NCI-H1417 (cell line): ENCODE measurements at places on chromosomes 4 and X.

- DNase-seq: no peak
These were observed 83.7 kb upstream of the FAM9C start for GRCh38 chrX:13128104-13128503.

- DNase-seq: no peak
These were observed 90.8 kb downstream of the PPP2R2C start for GRCh38 chr4:6381571-6382123.

- peak; percentile 71 for DNase-seq
These were observed 593 bp upstream of the JAKMIP1 start for GRCh38 chr4:6200922-6201362.

DNA sequence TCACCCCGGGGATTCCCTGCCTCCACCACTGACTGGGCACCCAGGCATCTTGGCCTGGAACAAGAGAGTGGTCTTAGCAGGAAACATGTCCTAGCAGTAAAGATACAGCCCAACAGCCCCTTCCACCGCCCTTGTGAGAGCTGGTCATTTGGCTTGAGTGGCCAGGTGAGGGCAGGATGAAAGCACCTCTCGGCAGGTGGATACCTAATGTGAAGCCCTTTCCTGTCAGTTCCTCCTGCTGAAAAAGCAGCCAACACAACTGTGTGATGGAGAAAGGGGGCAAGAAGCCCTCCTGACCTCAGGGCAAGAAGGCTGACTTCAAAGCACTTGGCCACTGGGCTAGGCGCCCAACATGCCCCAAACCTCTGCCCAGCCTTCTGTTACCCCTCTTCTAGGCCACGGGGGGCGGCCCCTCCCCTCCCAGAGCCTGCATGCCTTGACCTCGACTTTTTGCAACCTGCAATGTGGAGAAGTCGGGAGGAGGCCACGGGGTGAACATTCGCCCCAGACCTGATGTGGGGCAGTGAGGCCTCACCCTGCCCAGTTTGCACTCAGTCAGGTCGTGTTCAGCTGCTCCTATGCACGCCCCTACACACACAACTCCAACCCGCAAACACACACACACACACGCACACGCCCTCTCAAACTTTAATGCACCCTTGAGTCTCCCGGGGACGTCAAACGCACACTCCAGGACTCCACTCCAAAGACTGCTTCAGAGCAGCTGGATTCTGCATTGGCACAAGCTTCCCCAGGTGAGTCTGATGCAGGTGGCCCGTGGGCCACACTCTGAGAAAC is 1.1 kb downstream of the LGI2 start:
- DNase-seq: peak; percentile 28

- no peak for DNase-seq
These were observed 120.5 kb downstream of the ENPP6 start for GRCh38 chr4:184097241-184097605.

DNA sequence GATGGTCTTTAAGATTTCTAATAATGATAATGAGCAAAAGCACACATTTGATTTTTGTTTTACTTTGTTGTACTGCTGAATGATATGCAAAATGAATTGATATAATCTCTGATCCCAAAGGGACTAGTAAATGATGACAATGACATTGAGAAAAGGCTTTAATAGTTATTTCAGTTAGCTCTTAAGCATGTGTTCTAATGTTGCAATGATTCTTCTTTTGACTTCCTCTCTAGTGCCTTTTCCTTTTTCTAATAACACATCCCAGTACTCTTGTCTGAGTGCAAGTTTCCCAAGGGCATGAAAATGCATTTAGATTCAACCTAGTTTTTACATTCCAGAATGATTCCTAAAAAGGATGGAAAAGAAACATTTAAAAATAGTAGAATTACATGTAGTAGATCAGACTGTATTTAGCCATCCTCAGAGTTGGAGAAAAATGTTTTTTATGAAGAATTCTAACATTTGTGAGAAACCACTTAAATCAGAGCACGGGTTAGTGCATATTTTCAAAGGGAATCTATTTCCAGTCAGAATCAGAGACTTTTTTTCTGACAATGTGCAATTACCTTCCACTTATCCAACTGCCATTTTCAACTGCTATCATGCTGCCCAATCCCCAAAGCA is 508.8 kb downstream of the C4orf33 start:
- DNase-seq: no peak

GRCh38 chr4:170743633-170744032 is 653.9 kb upstream of the AADAT start:
- no peak for DNase-seq

DNA sequence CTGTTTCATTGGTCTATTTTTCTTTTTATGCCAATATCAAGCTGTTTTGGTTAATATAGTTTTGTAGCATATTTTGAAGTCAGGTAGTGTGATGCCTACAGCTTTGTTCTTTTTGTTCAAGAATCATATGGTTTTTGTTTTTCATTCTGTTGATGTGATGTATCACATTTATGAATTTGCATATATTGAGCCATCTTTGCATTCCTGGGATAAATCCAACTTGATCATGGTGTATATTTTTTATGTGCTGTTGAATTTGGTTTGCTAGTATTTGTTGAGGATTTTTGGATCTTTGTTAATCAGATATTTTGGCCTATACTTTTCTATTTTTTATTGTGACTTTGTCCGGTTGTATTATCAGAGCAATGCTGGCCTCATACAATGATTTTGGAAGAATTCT is 74.8 kb downstream of the GPAT3 start:
- no peak for DNase-seq

GRCh38 chr4:141711211-141711610 is 74.8 kb downstream of the IL15 start:
- no peak for DNase-seq

DNA sequence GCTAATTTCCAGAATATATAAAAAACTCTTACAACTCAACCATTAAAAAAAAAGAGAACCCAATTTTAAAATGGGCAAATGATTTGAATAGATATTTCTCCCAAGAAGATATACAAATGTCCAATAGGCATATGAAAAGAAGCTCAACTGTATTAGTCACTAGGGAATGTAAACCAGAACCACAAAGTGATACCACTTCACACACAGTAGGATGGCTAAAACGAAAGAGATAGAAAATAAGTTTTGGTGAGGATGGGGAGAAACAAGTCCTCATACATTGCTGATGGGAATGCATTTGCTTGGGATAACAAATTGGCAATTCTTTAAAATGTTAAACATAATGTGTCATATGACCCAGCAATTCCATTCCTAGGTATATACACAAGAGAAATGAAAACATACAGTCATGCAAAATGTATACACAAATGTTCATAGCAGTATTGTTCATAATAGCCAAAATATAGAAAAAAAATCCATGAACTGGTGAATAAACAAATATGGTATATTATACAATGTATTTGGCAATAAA is 5.7 kb downstream of the TCEAL3 start:
- DNase-seq: no peak

- DNase-seq: peak; percentile 81
These were observed 495.3 kb downstream of the IL1RAPL1 start for GRCh38 chrX:29082558-29082957.

DNA sequence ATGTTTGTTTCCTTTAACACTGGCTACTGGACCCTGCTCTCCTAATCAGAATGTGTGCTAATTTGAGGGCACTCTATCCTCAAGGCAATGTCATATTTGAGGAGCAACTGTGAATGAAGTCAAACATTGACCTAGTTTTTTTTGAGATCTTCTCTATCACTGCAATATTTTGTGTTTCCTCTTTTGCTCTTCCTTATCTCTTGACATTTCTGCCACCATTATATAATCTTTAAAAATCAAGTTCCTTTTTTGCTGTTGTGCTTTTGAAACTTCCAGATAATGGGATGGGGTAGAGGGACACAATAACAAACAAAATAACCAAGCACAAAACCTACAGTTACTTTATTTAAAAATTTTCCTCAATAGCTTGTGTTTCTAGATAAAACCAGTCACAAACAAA is 7.4 kb upstream of the WDFY3 start:
- no peak for DNase-seq

DNA sequence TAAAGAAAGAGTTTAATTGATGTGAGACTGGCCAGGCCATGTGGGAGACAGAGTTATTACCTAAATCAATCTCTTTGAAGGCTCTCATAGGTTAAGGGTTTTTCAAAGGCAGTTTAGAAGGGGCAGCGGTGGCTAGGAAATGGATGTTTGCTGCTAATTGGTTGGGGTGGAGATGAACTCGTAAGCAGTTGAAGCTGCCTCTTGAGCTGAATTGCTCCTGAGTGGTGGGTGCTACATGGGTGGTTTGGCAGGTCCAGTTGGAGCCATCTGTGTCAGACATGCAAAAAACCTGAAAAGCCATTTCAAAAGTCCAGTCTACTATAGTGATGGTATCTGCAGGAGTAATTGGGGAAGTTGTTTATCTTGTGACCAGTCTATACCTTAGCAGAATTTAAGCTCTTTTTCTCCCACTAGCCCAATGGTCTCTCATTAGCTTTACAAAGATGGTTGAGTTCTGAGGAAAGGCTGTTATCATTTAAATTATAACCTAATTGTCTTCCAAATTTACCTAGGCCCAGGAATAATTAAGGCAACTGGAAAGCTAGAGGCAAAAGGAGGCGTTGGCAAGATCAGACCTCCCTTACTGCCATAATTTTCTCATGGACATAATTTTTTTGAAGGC is 762.4 kb upstream of the FRG1 start:
- DNase-seq: no peak

GRCh38 chrX:17848545-17849265 is 12.4 kb downstream of the RAI2 start:
- no peak for DNase-seq

DNA sequence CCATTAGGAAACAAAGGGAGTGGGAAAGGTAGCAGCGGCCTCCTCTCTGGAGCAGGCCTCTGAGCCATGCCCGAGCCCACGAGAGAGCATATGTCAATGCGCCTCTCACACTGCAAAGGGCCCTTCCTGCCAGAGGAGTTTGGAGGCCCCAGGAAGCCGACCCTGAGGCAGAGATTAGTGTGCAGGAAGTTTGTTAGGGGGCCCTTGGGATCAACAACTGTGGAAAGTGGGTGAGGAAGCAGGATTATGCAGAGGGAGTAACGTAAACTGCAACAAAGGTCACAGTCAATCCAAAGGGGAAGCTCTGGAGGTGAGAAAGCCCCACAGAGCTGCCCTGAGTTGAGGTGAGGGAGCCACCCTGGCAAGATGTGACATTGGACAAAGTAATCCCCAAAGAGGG is 17.4 kb downstream of the RTL5 start:
- DNase-seq: no peak

- no peak for DNase-seq
These were observed 224.6 kb downstream of the SCFD2 start for GRCh38 chr4:53141308-53141707.

GRCh38 chr4:147518846-147519767 is 38.2 kb downstream of the EDNRA start:
- peak; percentile 30 for DNase-seq

DNA sequence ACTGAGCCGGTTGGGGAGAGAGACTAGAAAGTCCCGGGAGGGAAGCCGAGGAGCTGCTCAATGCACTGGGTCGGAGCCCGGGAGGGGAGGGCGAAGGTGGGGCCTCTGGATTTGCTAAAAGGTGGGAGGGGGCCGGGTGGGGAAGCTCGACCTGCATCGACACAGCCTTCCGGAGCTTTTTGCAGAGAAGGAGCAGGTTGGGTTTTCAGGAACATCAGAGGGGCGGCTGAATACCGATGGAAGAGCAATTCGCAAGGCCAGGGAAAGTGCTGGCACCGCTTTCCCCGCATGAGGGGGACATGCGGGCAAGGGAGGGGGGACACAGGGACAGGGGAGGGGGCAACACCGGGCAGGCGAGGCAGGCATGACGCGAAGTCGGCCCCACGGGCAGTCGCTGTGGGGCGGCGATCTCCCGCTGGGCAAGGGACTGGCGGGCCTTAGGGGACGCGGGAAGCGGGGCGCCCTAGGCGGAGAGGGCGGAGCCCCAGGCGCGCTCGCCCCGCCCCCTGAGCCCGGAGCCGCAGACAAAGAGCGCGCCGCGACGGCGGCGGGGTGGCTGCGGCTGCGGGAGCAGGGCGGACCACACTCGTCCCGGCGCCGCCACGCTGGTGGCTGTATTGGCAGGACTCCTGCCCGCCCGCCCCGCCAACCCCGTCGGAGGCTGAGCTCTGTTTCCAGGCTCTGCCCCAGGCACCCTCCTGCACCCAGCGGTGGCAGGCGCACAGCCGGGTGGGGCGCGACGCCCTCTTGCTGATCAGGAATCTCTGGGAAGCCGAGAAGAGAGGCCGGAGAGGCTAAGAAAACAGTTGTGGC is 11.6 kb downstream of the PDZD4 start:
- DNase-seq: peak; percentile 85

DNA sequence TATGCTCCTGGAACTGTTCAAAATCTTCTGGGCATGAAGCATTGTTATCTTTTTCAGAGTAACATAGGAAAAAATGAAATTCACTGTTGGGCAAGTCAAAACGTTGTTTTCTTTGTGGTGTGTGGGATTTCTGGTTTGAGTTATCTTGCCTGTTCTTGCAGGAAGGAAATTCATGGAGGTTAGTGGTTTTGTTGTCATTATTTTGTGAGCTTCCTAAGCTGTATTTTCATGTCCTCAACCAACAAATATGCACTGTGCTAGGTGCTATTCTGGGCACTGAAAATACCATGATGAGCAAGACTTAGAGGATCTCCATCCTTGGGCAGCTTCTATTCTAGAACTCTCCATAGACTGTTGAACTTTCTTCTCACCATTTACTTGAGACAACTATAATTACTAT is 16.9 kb downstream of the SPINK2 start:
- DNase-seq: no peak

DNA sequence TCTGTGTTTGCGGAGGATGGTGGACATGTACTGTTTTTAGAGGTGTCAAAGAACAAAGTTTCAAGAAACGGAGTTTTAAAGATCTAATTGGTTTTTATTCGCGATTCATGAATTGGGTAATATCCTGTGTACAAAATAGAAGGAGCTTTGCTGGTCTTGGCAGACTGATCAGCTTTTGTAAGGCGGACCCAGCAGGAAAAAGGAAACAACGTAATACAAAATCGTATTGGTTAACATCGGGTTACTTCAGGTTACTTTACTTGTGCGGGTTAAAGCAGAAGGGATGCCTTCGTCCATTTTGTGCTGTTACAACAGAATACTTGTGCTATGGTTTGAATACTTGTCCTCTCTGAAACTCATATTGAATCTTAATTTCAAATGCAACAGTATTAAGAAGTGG is 11.4 kb upstream of the NYX start:
- DNase-seq: no peak

- no peak for DNase-seq
These were observed 6.5 kb upstream of the EXOSC9 start for GRCh38 chr4:121794505-121795188.

DNA sequence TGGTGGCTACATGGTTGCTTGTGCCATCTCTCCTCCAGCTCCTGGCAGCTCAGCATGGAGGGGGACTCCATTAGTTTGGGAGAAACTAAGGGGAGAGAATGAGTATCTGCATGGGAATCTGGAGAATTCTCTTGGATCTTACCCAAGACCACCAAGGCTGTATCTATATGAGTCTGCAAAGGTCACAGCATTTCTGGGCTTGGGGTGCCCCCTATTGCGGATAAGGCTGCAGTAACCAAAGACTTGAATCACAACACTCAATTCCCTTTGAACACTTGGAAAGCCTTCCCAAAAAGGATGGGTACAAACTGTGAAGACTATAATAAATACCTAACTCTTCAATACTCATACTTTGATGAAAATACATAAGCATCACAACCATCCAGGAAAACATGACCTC is 623.5 kb upstream of the NR3C2 start:
- DNase-seq: no peak

- DNase-seq: no peak
These were observed 6.6 kb downstream of the REST start for GRCh38 chr4:56914336-56914735.
